ENCODE measurements at places on chromosomes 12 and 14.

GRCh38 chr14:27372771-27373170, 774.9 kb upstream of the NOVA1 start:
- no peak for DNase-seq

DNA sequence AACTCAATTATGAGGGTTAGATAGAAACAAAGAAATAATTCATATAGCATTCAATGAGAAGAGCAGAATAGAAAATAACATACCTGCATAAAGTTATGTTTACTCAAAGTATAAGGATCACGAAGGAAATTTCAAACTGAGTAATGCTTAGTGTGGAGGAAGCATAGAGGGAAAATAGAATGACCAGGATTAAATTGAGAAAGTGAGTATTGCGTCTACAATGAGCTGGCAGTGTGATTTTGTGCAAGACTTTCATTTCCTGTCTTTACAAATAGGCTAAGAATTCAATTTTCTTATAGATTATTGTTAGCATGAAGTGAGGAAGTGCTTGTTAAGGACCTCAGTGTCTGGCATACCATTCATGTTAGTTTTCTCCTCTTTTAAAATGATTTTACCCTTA, 12.0 kb downstream of the ADGRD1 start:
- DNase-seq, result no peak

DNA sequence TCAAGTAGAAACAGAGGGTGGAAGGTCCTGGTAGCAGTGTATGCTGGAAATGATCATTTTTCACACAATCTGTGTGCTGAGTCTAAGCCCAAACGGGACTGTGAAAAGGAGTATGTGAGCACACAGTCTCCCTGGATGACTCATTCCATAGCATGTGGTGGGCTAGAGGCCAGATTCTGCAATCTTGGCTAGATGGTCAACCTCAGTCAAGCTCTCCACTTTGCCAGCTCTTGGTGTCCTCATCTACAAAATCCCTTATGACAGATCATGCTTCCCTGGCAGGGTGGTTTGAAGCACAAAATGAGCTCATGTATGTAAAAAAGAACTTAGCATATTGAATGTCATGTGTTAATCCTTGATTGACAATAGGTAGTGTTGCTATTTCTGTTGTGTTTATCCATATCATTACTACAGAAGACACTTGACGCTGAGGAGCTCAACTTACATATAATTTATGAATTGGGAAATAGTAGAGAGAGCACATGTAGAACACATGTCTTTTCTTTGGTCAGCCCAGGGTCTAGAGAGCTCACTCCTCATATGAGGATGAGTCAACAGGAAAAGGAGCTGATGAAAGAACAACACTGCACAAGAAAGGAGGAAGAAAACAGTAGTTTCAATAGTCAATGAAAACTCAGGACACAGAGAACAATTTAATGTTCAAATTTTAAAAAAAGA, 517.5 kb downstream of the BCL11B start:
- DNase-seq, result no peak

GRCh38 chr14:36626151-36626550, 35.5 kb upstream of the PAX9 start:
- no peak for DNase-seq

Data from dermis microvascular lymphatic vessel endothelial cell (primary cell).